ENCODE measurements at places on chromosomes 2 and 18. TPM values are rescaled to one million over a fixed set of nuclear protein-coding genes. Genes with fewer than 3 reads are reported as not detected.

The RTP5 gene
- total RNA-seq = not detected

The SPDYA gene
- total RNA-seq = 1.3 TPM

The KYNU gene
- total RNA-seq = not detected

The DYNAP gene
- not detected for total RNA-seq

The MYO5B gene
- 0.54 TPM for total RNA-seq

The DAW1 gene
- total RNA-seq = 15.2 TPM

The ITGB1BP1 gene
- 53.2 TPM for total RNA-seq

The ACADL gene
- not detected for total RNA-seq

The THUMPD2 gene
- total RNA-seq = 7.6 TPM

The BUB1 gene
- total RNA-seq = 12.2 TPM

The SERPINB10 gene
- 0.09 TPM for total RNA-seq

The SOX11 gene
- total RNA-seq = not detected

The GAREM2 gene
- total RNA-seq = 0.63 TPM

The DES gene
- not detected for total RNA-seq

The ERBB4 gene
- total RNA-seq = under 0.01 TPM

The CHST10 gene
- total RNA-seq = 11.5 TPM

The IL1R2 gene
- total RNA-seq = 0.19 TPM

The AFF3 gene
- total RNA-seq = not detected

The HSPE1 gene
- 118 TPM for total RNA-seq

The SIX3 gene
- total RNA-seq = not detected

The TRIB2 gene
- total RNA-seq = 13.9 TPM

The SKOR2 gene
- not detected for total RNA-seq

The IKZF2 gene
- total RNA-seq = 0.09 TPM

The GPR45 gene
- not detected for total RNA-seq

The ANKRD30B gene
- not detected for total RNA-seq

The VIL1 gene
- not detected for total RNA-seq

The SERPINB4 gene
- total RNA-seq = not detected

The ERCC3 gene
- total RNA-seq = 30.0 TPM

The CD28 gene
- total RNA-seq = under 0.01 TPM

The C2orf68 gene
- 13.7 TPM for total RNA-seq

The ANKRD62 gene
- total RNA-seq = not detected

The SLC35F5 gene
- 119 TPM for total RNA-seq

The DHRS9 gene
- total RNA-seq = 17.0 TPM

The RESP18 gene
- total RNA-seq = not detected

The TMEM198 gene
- total RNA-seq = not detected

The ADGRF3 gene
- total RNA-seq = under 0.01 TPM

The ANKRD29 gene
- 0.85 TPM for total RNA-seq

The REG3A gene
- not detected for total RNA-seq

The ABCG5 gene
- total RNA-seq = not detected

The ASPRV1 gene
- 0.09 TPM for total RNA-seq

The CPO gene
- total RNA-seq = not detected
